Fibroblast of the conjunctiva (primary cell): ENCODE measurements at places on chromosomes 2 and 18.

GRCh38 chr2:235709969-235710879 is 216.4 kb downstream of the AGAP1 start:
- DNase-seq, result no peak

- no peak for DNase-seq
Observed at GRCh38 chr18:22322243-22322691, 95.4 kb downstream of the CTAGE1 start.

DNA sequence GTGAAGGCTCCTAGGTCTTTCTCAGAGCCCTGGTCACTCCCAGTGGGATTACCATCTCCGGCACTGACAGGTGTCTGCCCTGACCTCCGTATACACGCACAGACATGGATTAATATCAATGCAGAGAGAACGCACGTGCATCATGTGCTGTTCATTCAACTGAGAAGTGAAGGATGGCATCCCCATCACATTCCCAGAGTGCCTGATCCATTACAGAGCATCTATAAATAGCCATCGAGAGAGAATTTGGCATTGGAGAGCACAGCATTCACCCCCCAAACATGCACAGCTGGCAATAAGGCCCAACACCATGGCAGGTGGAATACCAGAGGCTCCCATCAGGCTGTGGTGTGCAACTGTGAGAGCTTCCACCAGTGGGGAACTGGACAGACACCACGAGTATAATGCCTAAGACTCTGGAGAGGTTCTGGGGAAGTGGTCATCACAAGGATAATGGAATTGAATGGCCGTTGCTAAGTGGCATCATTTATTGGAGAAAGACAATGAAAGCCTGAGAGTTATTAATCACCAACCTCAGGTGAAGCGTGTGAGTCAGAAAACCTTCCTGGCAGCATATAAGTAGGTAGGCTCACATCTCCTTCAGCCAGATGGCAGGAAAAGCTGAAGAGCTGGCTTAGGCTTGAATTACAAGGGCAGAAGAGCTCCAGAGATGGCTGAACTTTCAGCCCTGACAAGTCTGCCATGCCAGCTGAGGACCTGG is 244.5 kb upstream of the ID2 start:
- no peak for DNase-seq

- no peak for DNase-seq
Observed at GRCh38 chr2:102304711-102305611, 6.4 kb upstream of the IL1RL1 start.

DNA sequence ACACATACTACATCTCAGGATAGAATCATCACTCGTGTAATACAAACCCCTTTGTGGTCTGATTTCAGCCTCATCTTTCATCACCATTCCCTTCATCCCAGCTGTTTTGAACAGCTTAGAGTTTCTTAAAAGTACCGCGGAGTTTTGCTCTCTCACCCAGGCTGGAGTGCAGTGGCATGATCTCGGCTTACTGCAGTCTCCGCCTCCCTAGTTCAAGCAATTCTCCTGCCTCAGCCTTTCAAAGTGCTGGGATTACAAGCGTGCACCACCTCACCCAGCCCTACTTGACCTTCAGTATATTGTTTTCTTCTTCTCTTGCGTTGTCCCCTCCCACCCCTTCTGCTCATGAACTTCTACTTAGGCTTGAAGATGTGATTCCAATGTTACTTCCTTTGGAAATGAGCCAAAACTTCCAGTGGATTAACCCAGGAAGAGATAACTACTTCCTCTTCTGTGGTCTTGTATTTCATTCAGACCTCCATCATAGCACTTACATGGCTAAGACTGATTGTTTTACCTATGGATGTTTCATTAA is 15.8 kb downstream of the ERLEC1 start:
- DNase-seq, result no peak

GRCh38 chr2:238920053-238920452 is 72.2 kb downstream of the TWIST2 start:
- no peak for DNase-seq

GRCh38 chr2:242017086-242017485 is 147.6 kb downstream of the RTP5 start:
- no peak for DNase-seq

- no peak for DNase-seq
Observed at GRCh38 chr2:1481406-1482252, 68.4 kb downstream of the TPO start.

- DNase-seq, result no peak
Observed at GRCh38 chr2:134869946-134870736, 31.7 kb downstream of the ACMSD start.

- no peak for DNase-seq
Observed at GRCh38 chr2:98426771-98427170, 17.9 kb upstream of the INPP4A start.

GRCh38 chr18:11115276-11115675 is 34.1 kb downstream of the PIEZO2 start:
- DNase-seq, result no peak

DNA sequence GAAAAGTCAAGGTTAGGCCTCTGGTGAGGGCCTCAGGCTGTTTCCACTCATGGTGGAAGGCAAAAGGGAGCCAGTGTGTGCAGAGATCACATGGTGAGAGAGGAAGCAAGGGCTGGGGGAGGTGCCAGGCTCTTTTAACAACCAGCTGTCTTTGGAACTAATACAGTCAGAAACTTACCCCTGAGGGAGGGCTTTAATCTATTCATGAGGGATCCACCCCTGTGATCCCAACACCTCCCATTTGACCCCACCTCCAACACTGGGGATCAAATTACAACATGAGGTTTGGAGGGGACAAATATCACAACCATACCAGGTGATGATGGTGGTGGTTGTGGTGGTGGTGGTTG is 10.9 kb downstream of the POLI start:
- no peak for DNase-seq
